ENCODE measurements at places on chromosomes 3 and 15.

GRCh38 chr15:71066983-71067382 lies 48.3 kb upstream of the THSD4 start:
- DNase-seq, result peak; percentile 90

GRCh38 chr3:73319179-73319769 lies 257.8 kb downstream of the EBLN2 start:
- no peak for DNase-seq

GRCh38 chr3:8761866-8762265 lies 7.5 kb downstream of the OXTR start:
- DNase-seq, result no peak

- DNase-seq, result no peak
These were observed 17.2 kb downstream of the EPHB3 start for GRCh38 chr3:184578822-184579221.

GRCh38 chr3:112822064-112823055 lies 24.3 kb downstream of the CD200R1L start:
- DNase-seq, result no peak

DNA sequence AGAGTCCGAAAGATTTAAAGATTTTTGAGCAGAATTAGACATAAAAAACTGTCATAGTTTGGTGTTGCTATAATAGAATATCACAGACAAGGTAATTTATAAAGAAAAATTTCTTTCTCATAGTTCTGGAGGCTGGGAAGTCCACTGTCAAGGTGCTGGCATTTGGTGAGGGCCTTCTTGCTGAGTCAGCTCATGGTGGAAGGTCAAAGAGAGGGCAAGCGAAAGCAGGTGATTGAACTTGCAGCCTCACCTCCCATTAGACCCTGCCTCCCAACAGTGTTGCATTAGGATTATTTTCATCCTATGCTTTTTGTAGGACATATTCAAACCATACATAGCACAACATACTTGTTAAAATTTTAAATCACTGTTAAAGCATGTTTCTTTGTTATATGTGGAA lies 9.9 kb downstream of the SELENOT start:
- no peak for DNase-seq

DNA sequence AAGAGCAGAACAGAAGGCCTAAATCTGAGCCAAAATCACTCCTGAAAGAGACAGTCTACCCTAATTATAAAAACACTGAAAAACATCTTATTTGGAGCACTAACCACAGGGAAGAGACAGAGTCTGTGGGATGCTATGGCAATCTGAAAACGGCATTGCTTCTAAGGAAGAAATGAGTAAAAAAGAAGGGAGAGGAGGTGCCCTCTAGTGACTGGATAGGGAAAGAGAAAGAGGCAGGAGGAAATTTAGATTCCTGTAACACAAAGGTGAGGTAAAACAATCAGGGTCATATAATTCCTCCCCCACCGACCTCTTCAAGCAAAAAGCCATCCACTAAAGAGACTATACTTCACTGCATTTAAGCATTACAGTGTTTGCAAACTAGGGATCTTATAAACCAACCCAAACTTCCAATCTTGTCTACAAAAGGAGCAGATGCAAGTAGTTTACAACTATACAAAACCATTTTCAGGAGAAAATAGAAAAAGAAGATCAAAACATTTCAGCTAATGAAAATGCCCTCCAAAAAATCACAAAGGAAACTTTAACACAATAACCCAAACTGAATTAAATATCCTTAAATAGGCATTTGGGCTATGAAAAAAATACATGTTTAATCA lies 32.6 kb downstream of the HACD2 start:
- DNase-seq, result no peak

GRCh38 chr3:18712713-18713576 lies 287.8 kb upstream of the SATB1 start:
- DNase-seq, result no peak

DNA sequence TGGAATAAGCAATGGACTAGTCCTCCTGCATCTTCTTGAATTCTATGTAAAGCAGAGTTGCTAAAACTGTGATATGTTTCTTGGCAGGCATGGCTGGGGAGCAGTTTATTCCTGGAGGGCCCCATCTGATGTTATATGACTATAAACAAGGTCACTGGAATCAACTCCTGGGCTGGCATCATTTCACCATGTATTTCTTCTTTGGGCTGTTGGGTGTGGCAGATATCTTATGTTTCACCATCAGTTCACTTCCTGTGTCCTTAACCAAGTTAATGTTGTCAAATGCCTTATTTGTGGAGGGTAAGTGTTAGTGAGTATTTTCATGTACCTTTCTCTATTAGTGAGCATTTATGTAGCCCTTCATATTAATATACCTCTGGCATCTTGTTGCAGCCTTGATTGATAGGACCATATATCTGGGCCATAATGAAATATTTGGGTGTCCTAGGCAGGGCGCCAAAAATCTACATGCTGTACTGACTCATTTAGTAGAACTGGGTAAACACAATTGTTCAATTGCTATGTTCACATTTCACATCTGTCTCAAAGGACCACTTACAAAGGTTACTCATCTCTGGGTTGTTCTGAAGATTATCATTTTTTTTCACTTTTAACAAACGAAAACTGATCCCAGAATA lies 52.6 kb upstream of the ADGRG7 start:
- peak; percentile 86 for DNase-seq

DNA sequence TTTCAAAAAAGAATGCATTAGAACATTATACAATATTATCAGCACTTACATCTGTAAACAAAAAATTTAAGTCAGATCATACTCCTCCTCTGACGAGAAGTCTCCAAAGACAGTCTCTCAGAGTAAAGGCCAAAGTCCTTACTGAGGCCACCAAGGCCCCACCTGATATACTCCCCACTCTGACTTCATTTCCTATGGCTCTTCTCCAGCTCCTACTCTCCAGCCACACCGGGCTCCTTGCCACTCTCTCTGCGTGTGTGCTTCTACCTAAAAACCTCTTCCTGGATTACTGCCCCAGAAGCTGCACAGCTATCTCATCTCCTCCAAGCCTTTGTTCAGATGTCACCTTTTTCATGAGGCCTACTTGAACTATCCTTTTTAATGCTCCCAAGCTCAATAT lies 5.0 kb downstream of the DCP1A start:
- DNase-seq, result no peak

DNA sequence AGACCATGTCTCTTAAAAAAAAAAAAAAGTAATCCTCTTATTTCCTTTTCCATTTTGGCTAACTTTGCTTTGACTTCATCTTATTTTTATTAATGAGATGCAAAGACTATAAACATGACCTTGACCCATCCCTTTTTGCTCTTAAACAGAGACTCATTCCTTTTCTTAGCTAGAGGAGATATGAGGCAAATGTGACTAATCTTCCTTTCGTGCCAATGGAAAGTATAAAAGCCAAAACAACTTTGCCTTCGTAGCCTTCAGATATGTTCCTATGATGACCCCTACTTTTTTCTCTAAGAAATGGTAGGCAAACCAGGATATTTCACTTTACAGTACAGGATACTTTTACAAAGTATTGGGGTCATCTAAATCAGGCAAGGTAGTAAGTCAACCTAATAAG lies 36.9 kb upstream of the GOLGB1 start:
- DNase-seq, result peak; percentile 3

DNA sequence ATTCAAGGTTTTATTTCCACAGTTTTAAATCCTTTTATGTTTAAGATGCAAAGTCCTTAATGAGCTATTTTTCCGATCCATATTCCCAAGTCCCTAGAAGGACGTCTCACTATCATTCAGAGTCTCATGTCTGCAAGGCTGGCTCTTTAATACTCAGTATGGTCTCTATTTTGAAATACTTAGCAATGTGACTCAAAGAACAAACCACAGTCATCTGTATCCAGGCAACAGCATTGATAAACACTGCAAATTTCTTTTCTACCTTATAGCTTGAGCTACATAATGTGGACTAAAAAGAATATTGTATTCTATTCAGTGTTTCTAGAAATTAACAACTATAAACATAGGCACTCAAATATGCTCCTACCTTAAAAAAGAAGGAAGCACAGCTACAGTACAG lies 588.3 kb upstream of the NAALADL2 start:
- DNase-seq, result peak; percentile 78

- DNase-seq, result no peak
These were observed 12.4 kb downstream of the GNB4 start for GRCh38 chr3:179438841-179439240.

GRCh38 chr15:76056931-76057330 lies 2.9 kb upstream of the TMEM266 start:
- no peak for DNase-seq

DNA sequence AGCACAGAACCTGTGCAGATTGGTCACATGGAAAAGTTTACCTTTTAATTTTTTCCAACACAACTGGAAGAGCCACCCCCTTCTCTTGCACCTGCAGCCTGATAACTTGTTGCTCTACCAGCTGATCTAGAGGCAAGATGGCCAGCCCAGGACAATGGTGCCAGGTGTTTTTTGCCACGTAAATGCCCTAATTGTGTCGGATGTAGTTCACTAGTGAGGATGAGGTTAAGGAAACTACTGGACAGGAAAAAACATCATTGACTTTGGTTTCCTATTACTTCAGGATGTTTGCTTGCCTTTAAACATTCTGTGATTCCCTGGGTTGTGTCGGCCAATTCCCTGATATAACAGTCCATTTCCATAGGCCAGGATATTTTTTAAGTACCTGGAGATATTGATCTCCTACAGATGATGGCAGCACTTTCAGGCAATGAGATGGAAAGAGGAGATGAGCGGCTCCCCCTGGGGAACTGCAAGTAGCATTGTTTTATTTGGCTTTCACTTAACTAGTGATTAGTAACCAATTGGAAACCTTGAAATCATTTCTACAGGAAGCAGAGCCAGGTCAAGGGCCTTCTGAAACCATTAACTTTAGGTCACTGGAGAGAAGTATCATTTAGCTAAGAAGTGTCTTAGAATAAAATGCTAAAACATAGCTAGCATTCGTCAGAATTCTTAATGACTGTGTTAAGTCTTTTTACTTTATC lies 72.5 kb downstream of the OSBPL10 start:
- no peak for DNase-seq

DNA sequence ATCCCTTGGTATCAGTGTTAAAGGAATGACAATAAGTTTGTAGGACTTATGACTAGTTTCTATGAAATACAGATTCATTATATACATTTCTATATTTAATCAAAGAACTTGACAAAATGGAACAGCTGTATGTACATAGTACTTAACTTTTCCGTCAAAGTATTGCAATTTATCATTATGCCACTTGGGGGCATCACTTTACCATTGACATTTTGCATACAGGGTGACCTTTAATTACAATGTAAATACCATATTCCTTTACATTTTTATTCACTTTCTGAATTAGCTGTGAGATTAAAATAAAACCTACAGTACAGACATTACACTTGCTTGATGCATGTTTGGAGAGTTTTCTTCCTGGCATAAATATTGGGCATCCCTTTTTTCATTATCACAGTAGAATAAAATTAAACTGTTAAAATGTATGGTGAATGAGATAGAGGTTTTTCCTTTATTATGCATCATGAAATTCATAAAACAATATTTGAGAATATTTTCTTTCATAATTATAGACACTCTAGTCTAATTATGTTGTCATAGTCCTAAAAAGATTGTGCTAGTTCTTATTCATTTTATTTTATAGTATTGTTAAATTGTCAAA lies 6.9 kb downstream of the NEK11 start:
- DNase-seq, result no peak

DNA sequence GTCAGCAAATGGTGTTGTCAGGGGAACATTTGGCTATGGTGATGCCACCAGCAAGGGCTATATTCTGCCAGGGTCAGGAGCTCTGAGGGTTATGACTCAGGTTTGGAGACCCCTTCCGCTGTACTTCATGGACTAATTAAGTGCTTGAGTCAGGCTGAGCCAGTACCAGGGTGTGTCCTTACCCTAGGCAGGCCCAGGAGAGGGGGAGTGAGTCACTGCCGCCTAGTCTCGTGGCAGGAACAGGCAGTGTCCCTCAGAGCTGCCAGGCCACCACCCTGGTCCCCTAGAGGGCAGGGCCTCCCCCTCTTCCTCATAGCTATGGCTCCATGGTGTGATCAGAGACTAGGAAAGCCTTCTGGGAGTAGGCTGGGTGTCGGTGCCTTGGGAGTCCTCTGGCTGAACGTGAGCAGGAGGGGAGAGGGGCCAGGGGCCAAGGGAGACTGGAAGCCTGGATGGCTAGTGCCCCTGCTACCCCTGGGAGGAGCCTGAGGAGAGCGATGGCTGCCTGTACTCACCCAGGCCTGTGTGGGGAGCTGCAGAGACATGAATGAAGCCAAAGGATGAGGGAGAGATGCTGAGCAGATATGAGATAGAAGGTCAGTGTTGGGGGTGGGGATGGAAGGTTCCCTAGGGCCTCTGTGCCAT lies 10.6 kb downstream of the MAPKAPK3 start:
- DNase-seq, result peak; percentile 67

- no peak for DNase-seq
These were observed 413.0 kb upstream of the RBMS3 start for GRCh38 chr3:28867836-28868235.

DNA sequence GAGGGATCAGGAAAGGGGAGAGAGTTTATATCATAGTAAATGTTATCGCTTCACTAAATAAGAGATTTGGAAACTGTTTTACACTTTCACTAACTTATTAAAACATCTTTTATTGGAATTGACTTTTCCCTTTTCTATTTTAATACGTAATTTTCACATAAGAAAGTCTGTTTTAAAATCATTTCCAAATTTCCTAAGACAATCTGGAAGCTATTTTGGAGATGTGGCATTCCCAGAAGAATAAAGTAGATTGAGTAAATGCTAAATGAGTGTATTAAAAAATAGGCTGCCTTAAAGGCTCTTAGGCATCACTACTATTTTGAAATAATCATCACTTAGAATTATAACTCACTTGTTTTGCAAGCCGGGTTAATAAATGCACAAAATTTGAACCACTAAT lies 763.5 kb downstream of the EDEM1 start:
- DNase-seq, result no peak

DNA sequence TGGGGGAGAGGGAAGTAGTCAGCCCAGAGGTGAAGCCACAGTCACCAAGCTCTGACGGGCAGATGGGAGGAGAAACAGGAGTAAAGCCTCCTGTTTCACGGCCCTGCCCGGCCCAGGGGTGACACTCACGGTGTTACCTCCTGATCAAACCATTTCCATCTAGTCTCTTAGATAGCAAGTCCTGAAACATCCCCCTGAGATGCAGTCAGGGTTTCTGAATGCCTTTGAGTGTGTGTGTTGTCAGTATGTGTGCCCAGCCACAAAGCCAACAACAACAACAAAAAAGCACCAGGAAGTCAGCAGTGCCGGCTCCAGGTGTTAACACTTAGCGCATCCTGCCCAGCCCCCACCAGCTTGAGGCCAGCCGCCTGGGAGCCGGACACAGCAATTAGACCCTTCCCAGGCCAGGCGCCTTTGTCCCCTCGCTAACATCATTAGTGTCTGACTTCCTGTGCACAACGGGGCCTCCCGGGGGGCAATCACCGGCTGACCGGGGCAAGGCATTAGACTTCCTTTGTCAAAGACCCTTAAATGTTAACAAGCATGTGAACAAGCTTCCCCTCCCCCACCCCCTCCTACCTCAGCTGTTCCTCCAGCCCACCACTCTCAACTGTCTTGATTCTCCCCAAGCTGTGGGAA lies 34.5 kb downstream of the IL17RD start:
- DNase-seq, result no peak

GRCh38 chr15:100495861-100496260 lies 32.9 kb downstream of the CERS3 start:
- DNase-seq, result no peak

GRCh38 chr15:34217587-34218225 lies 7.1 kb upstream of the EMC4 start:
- DNase-seq, result peak; percentile 43

Data from stromal cell of bone marrow (primary cell).